HT-29 (cell line): ENCODE measurements at places on chromosomes 12 and 14.

DNA sequence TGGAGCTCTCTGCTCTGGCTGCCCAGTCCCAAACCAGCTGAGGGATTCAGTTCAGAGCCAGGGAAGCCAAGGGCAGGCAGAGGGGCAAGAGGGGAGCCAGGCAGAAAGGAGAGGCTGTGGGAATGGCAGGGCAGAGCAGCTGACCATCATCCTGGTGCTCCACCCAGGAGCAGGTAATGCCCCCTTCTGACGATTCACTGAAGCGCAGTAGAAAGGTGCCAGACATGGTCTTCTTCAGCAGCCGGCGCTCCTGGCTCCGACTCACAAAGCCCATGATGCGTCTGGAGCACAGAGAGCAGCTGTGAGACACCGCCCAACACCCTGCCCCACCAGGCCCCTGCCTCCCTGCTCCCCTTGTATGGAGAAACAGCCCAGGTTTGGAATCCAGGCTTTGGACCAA, 8.0 kb downstream of the IL23A start:
- no peak for DNase-seq

GRCh38 chr14:68482772-68483395, 310.0 kb downstream of the ZFP36L1 start:
- DNase-seq = no peak

DNA sequence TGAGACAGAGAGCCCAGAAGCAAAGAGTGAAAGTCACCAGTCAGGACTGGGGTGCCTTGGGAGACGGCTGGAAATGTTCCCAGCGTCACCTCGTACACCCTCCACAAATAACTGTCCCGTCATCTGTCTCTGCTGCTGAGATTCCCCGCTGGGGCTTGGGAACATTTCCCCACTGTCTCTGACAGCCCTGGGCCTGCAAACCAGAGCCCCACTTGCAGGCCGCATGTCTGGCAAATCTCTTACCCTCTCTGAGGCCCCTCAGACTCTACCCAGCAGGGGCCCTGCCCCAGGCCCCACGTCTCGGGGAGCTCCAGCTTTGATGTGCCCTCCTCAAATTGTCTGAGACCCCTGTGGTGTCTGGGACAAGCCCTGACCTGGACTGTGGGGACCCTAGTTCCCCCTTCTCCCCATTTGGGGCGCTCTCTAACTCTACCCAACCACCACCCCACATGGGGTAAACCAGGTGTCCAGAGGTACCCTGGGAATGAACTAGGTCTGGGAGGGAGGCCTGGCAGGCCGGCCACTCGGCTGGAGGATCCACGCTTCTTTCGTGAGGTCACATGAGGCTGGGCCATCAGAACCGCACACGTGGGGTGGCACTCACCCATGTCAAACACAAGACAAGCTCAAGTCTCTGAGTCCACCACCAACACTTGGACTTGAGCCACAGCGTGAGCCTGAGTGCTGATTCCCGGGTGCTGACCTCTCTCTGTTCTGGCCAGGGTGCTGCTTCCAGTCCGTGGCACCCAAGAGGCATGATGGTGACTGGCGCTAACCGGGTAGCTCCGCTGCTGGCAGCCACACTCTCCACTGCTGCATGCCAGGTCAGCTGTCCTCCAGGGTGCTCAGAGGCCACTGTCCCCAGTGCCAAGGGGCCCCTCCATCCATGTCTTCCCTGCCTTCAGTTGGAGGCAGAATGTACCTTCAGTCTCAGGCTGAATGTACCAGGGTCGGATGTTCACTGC, 59.8 kb downstream of the DIO3 start:
- DNase-seq = no peak

GRCh38 chr12:10783252-10783651, 19.2 kb downstream of the TAS2R7 start:
- no peak for DNase-seq

GRCh38 chr14:24132061-24132685, 1.7 kb downstream of the FITM1 start:
- DNase-seq = no peak

DNA sequence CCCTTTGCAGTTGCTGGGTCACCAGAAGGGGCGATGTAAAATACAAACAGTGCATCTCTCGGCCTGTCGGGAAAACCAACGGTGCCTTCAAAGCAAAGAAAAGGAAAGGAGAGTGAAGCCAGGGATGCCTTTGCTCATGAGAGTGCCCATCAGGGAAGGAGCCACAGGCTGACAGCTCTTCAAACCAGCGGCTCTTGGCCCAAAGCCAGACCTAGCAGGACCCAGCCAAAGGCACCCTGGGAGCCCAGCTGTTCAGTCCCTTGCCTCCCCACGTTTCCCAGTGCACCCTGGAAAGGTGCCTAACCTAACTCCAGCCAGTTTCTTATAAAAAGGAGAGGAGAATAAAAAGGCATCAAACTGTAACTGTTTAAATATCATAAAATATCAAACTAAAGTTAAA, 29.2 kb downstream of the PRMT8 start:
- peak; percentile 23 for DNase-seq

DNA sequence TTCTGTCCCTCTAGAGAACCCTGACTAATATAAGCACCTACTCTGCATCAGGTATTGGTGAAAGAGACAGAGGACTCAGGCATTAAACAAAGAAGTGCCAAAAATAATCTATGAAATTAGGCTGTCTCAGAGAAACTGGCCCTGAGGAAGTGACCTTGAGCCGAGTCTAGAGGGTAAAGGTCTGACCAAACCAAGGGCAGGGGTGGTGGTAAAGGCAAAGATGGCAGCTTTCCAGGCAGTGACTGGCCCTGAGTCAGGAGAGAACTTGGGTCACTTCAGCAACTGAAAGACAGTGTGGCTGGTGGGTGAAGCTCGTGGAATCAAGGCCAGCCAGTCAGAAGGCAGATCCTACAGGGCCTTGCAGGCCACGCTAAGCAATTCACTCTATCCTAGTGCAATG, 30.6 kb downstream of the CDKL1 start:
- DNase-seq = no peak

GRCh38 chr14:89241934-89242651, 174.9 kb downstream of the FOXN3 start:
- DNase-seq = no peak

GRCh38 chr14:69959136-69959535, 79.9 kb downstream of the SMOC1 start:
- DNase-seq = no peak

- no peak for DNase-seq
Measured at GRCh38 chr14:67111022-67111421, 78.2 kb upstream of the GARIN2 start.

- DNase-seq = no peak
Measured at GRCh38 chr12:130981074-130981742, 27.5 kb downstream of the ADGRD1 start.

GRCh38 chr12:46948936-46949545, 123.2 kb upstream of the SLC38A4 start:
- no peak for DNase-seq

- no peak for DNase-seq
Measured at GRCh38 chr14:93120517-93120916, 4.8 kb upstream of the ITPK1 start.

GRCh38 chr12:130461447-130461815, 123.7 kb downstream of the PIWIL1 start:
- no peak for DNase-seq

GRCh38 chr12:46160101-46160980, 108.5 kb downstream of the SLC38A1 start:
- DNase-seq = no peak

- DNase-seq = peak; percentile 53
Measured at GRCh38 chr12:47808574-47809365, 10.9 kb downstream of the HDAC7 start.

- DNase-seq = no peak
Measured at GRCh38 chr12:26822026-26822425, 11.0 kb downstream of the ITPR2 start.

- DNase-seq = no peak
Measured at GRCh38 chr12:49461221-49461620, 77.6 kb upstream of the KCNH3 start.

- no peak for DNase-seq
Measured at GRCh38 chr12:50635364-50635763, 128.5 kb upstream of the ATF1 start.

DNA sequence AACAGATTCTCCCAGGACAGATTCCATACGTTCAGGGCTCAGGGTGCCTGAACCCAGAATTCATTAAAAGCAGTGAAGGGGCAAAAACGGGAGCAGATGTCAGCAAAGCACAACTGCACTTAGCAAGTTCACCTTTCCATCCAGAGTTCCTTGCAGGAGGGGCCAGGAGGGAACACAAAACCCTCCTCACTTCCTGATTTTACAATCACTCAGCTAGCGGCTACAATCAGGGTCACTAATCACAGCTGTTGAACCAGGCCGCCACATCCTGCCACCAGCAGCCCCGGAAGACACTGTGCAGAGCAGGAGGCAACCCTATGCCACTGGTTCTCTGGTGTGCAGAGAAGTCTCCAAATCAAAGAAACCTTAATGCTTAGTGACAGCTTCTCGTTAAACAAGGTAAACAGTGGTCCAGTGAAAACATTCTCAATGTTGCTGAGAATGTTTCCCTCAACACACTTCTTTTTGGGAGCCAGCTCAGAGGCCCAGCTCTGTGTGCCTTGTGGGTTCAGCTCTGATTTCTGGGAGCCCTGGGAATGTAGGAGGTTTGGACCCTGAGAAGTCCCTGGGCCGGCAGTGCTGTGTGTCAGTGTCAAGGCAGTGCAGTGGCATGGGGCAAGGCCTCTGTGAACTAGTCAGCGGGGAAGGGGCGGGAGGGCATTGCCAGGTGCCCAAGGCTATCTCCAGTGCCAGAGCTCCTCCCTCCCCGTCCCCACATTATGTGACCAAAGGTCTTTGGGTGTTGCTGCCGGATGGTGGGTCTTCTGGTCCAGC, 54.5 kb downstream of the VCPKMT start:
- peak; percentile 55 for DNase-seq

DNA sequence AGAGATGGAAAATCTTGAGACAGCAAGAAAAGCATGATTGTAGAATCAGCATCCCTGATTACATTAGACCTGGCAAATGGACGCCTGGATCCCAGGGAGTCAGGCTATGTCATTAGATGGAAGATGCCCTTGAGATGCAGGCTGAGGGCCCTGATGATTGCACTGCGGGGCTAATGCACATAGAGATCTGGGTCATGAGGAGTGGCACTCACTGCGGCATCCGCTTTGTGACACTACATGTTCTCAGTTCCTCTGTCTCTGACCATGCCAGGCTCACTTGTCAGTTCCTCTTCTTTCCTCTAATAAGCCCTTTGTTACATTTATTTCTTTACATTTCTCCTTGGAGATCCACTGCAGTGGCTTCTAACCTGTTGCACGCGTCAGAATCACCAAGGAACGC, 70.1 kb upstream of the GPATCH2L start:
- DNase-seq = no peak

DNA sequence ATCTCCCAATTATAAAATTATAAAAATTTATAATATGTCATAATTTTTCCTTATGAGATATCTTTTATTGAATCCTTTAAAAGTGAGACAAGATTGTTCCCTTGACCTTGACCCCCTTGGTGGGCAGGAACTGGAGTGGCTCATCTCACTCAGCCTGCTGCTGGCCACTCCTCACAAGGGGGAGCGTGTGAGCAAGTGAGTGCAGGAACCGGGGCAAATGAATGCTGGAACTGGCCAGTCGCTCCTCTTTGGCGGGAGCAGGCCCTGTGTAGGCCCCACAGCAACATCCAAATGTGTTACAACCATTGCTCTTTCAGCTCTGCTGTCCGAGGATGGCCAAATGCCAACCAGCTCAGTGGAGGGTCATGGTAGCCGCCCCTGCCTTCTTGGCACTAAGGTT, 178.8 kb downstream of the ETNK1 start:
- no peak for DNase-seq

GRCh38 chr14:31895206-31895605, 181.9 kb upstream of the ARHGAP5 start:
- DNase-seq = no peak
